ENCODE measurements at places on chromosomes 5 and 9.
A peak's percentile ranks its signal among the peaks of the same experiment; 100 is the strongest.

- H3K4me1 ChIP-seq = no peaks in the 10 kb centered on the region
- H3K27ac ChIP-seq = no peak overlapping the region
- no peak overlapping the region for H3K4me3 ChIP-seq
- H3K27me3 ChIP-seq = no peaks in the 10 kb centered on the region
- no peak for DNase-seq
- H3K36me3 ChIP-seq = no peaks in the 10 kb centered on the region
These were observed 1067.7 kb upstream of the COX7C start for GRCh38 chr5:85549836-85550599.

DNA sequence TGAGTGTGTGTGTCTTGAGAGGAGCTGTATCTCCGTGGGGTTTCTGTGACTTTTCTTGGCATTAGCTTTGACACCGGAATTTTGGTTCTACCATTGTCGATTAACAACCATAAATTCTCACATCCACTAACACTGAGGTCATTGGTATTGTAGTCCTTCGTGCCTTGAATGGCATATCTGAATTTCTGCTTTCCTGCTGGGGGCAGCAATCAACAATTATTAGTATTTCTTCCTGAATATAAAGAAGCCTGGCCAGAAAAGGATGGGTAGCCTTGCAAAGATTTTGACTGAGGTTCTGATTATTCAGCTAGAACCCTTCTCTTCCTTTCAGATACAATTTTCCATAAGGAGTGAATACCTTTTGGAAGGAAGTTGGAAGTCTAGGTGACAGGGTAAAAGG lies 33.5 kb upstream of the SHOC1 start:
- no peaks in the 10 kb centered on the region for H3K27me3 ChIP-seq
- no peaks in the 10 kb centered on the region for H3K4me1 ChIP-seq
- H3K4me3 ChIP-seq = no peak overlapping the region
- H3K27ac ChIP-seq = no peak overlapping the region
- no peaks in the 10 kb centered on the region for H3K36me3 ChIP-seq

DNA sequence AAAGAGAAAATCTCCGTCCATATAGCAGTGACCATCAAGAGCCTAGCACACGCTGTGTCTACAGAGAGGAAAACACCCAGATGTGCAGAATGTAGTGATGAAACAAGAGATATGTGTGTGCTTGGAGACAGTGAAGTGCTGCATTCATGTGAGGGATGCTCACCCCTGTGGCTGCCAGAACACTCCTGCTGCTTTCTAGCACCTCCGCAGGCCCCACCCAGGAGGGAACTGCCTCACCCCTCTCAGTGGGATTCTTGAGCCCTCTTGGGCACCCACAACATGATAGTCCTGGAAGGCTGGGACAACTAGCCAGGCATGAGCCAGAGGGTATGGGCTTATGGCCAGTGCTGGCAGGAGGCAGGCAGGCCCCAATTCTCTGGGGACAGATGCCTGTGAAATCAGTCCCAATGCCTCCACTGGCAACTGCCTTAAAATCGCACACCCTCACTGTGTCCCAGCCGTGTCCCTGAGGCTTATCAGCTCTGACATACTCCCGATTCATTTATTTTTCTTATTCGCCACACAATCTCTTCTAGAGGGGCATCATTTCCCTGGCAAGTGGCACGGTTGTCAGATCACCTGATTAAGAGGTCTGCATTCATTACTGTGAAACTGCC lies 73.2 kb upstream of the FSTL4 start:
- H3K27me3 ChIP-seq = no peaks in the 10 kb centered on the region
- H3K4me1 ChIP-seq = no peaks in the 10 kb centered on the region
- H3K27ac ChIP-seq = no peak overlapping the region
- H3K4me3 ChIP-seq = no peak overlapping the region
- DNase-seq = no peak

- H3K36me3 ChIP-seq = no peaks in the 10 kb centered on the region
- H3K4me1 ChIP-seq = no peaks in the 10 kb centered on the region
- H3K27me3 ChIP-seq = no peaks in the 10 kb centered on the region
These were observed 56.0 kb downstream of the PLK2 start for GRCh38 chr5:58403822-58404433.

GRCh38 chr5:179605026-179605833 lies 18.2 kb downstream of the HNRNPH1 start:
- no peak for DNase-seq
- no peak overlapping the region for H3K27ac ChIP-seq
- H3K4me3 ChIP-seq = no peak overlapping the region
- H3K4me1 ChIP-seq = no peaks in the 10 kb centered on the region
- no peaks in the 10 kb centered on the region for H3K27me3 ChIP-seq

GRCh38 chr5:81904166-81904565 lies 67.7 kb upstream of the ATG10 start:
- H3K36me3 ChIP-seq = no peaks in the 10 kb centered on the region
- H3K4me3 ChIP-seq = no peak overlapping the region

- no peaks in the 10 kb centered on the region for H3K36me3 ChIP-seq
- DNase-seq = no peak
- H3K27me3 ChIP-seq = no peaks in the 10 kb centered on the region
- no peak overlapping the region for H3K4me3 ChIP-seq
- no peaks in the 10 kb centered on the region for H3K4me1 ChIP-seq
- no peak overlapping the region for H3K27ac ChIP-seq
These were observed 69.7 kb downstream of the MEF2C start for GRCh38 chr5:88813244-88813643.

- H3K27ac ChIP-seq = no peak overlapping the region
- peaks cover 28% of the 10 kb centered on the region for H3K4me1 ChIP-seq
These were observed 130.2 kb upstream of the ELL2 start for GRCh38 chr5:96091874-96092273.

GRCh38 chr5:140356853-140357725 lies 2.9 kb upstream of the SLC4A9 start:
- H3K4me1 ChIP-seq = peaks cover 7% of the 10 kb centered on the region
- no peaks in the 10 kb centered on the region for H3K36me3 ChIP-seq
- no peaks in the 10 kb centered on the region for H3K27me3 ChIP-seq

- no peak for DNase-seq
- no peaks in the 10 kb centered on the region for H3K27me3 ChIP-seq
- no peaks in the 10 kb centered on the region for H3K36me3 ChIP-seq
- H3K4me3 ChIP-seq = no peak overlapping the region
These were observed 30.0 kb downstream of the ZNF131 start for GRCh38 chr5:43150748-43151147.

- DNase-seq = no peak
- no peaks in the 10 kb centered on the region for H3K36me3 ChIP-seq
- H3K4me1 ChIP-seq = peaks cover 35% of the 10 kb centered on the region
- no peaks in the 10 kb centered on the region for H3K27me3 ChIP-seq
These were observed 302.4 kb upstream of the PANK3 start for GRCh38 chr5:168881427-168882149.

DNA sequence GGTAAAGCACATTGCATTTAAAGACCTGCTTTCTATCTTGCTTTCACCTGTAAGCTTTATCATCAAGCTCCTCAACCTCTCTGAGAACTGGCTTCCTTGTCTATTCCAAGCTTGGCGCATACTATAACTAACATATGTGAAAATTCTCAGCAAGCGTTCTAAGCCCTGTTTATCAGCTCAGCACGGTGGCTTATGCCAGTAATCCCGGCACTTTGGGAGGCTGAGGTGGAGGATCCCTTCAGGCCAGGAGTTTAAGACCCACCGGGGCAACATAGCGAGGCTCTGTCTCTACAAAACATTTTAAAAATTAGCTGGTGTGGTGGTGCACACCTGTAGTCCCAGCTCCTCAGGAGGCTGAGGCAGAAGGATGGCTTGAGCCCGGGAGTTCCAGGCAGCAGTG lies 1.6 kb upstream of the ATP6V0E1 start:
- no peaks in the 10 kb centered on the region for H3K27me3 ChIP-seq
- peaks cover 38% of the 10 kb centered on the region for H3K4me1 ChIP-seq
- peak overlapping the region; percentile 92 for H3K27ac ChIP-seq
- no peak overlapping the region for H3K4me3 ChIP-seq
- no peaks in the 10 kb centered on the region for H3K36me3 ChIP-seq
- DNase-seq = peak; percentile 69

DNA sequence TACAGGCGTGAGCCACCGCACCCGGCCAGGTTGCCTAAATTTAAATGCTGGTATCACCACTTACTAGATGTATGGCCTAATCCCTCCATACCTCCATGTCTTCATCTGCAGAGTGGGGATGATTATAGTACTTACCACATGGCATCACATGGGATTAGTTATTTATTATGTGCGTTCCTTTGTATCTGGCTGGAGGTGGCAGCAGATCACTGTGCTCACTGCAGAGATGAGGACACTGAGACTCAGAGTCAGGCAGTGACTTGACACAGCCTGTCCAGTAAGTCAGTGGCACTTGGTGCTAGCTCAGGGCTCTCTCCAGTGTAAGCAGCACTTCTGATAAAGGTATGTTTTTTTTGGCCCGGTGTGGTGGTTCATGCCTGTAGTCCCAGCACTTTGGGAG lies 38.4 kb upstream of the HAND1 start:
- no peak overlapping the region for H3K4me3 ChIP-seq
- H3K36me3 ChIP-seq = no peaks in the 10 kb centered on the region
- no peak for DNase-seq
- no peak overlapping the region for H3K27ac ChIP-seq

- peaks cover 49% of the 10 kb centered on the region for H3K4me1 ChIP-seq
- no peaks in the 10 kb centered on the region for H3K36me3 ChIP-seq
- H3K27me3 ChIP-seq = peaks cover 72% of the 10 kb centered on the region
- no peak overlapping the region for H3K4me3 ChIP-seq
- no peak overlapping the region for H3K27ac ChIP-seq
These were observed 1.7 kb downstream of the PRDM6 start for GRCh38 chr5:123090661-123091297.

DNA sequence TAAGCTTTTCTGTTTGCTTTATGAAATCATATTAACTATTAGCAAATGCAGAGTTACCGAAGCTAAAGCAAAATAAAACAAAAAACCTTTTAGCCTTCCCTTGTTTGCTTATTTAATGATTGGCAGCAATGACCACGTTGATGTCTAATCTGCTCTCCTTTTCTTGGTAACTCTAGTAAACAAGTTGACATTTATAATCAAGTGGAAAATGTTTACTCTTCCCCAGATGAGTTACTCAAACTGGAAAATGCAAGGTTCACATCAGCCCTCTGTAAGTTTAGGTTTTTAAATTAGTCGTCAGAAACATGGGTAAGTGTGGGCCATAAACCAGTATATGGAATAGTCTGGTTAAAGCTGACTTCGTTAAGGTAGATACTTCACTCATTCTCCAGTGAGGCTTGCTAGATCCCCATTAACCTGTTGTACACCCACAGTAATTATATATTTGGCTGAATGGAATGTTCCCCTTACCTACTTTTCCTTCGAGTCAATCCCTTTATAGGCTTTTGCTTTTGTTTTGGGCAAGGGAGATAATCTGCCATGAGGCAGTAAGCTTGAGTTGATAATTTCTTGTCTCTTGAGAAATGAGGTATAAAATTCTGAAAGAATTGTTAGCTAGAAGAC lies 100.9 kb downstream of the GDNF start:
- no peak overlapping the region for H3K4me3 ChIP-seq
- no peaks in the 10 kb centered on the region for H3K36me3 ChIP-seq

GRCh38 chr5:40191150-40191549 lies 488.6 kb upstream of the PTGER4 start:
- H3K36me3 ChIP-seq = no peaks in the 10 kb centered on the region
- DNase-seq = no peak
- no peak overlapping the region for H3K4me3 ChIP-seq
- no peak overlapping the region for H3K27ac ChIP-seq
- H3K27me3 ChIP-seq = no peaks in the 10 kb centered on the region

GRCh38 chr9:93084471-93084881 lies 11.5 kb upstream of the CARD19 start:
- H3K36me3 ChIP-seq = no peaks in the 10 kb centered on the region
- H3K4me3 ChIP-seq = no peak overlapping the region
- no peaks in the 10 kb centered on the region for H3K4me1 ChIP-seq
- H3K27ac ChIP-seq = no peak overlapping the region
- DNase-seq = no peak

DNA sequence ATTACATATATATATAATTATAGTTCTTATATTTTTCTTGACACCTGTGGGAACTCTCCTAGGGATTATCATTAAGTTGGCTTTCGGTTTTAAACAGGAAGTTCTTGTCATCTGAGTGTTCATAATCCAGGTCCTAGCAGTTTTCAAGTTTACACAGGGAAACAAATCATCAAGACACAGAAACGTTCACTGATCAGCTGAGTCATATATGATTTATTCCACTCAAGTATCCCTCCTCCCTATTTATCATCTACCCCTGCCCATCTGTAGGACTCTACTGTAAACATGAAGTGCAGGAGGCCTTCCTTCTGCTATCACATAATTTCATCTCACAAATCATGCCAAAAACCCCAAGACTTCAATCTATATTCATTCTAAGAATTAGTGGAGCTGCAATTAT lies 6.3 kb downstream of the SLC25A51 start:
- H3K27me3 ChIP-seq = no peaks in the 10 kb centered on the region
- no peak overlapping the region for H3K4me3 ChIP-seq
- peaks cover 14% of the 10 kb centered on the region for H3K4me1 ChIP-seq
- H3K27ac ChIP-seq = no peak overlapping the region

DNA sequence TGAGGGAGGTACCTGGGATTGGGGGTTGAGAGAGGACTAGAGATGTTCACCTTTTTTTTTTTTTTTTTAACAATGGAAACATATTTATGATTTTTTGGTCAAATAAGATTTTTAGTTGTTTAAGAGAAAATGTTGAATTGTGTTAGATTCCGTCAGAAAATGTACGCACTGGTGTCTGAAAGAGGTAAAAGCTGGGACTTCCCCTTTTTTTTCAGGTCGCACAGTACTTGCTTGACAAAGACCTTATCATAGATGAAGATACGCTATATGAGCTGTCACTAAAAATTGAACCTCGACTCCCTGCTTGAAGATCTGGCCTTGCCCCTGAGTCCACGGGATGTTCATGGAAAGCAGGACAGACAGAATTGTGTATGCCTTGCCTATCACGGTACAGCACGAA lies 7.7 kb upstream of the CKMT2 start:
- H3K27me3 ChIP-seq = no peaks in the 10 kb centered on the region
- H3K4me1 ChIP-seq = no peaks in the 10 kb centered on the region
- H3K4me3 ChIP-seq = no peak overlapping the region
- no peak for DNase-seq

DNA sequence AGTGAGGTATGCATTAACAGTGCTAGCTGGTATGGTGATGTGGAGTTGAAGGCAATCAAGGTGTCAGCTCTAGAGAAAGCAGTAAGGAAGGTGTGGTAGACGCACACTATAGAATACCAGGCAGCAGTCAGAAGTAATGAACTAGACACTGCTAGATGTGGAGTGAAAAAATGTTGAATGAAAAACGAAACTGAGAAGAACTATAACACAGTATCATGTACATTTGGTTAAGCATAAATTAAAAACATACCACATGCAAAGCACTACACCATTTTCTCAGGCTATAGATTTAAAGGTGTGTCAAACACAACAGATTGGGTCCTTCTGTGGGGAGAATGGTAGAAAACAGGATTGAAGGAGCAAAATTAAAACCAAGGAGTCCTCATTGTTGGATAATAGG lies 15.4 kb downstream of the ZNF622 start:
- no peaks in the 10 kb centered on the region for H3K36me3 ChIP-seq
- no peak overlapping the region for H3K27ac ChIP-seq

- no peak overlapping the region for H3K27ac ChIP-seq
- no peak for DNase-seq
- no peaks in the 10 kb centered on the region for H3K27me3 ChIP-seq
- no peaks in the 10 kb centered on the region for H3K36me3 ChIP-seq
- H3K4me1 ChIP-seq = no peaks in the 10 kb centered on the region
These were observed 35.3 kb upstream of the SMIM32 start for GRCh38 chr5:136228136-136228757.

GRCh38 chr9:120622790-120623189 lies 42.8 kb upstream of the CDK5RAP2 start:
- no peak overlapping the region for H3K27ac ChIP-seq
- no peaks in the 10 kb centered on the region for H3K27me3 ChIP-seq
- H3K4me3 ChIP-seq = no peak overlapping the region
- H3K36me3 ChIP-seq = no peaks in the 10 kb centered on the region
